ENCODE measurements at places on chromosomes 3 and 15.

DNA sequence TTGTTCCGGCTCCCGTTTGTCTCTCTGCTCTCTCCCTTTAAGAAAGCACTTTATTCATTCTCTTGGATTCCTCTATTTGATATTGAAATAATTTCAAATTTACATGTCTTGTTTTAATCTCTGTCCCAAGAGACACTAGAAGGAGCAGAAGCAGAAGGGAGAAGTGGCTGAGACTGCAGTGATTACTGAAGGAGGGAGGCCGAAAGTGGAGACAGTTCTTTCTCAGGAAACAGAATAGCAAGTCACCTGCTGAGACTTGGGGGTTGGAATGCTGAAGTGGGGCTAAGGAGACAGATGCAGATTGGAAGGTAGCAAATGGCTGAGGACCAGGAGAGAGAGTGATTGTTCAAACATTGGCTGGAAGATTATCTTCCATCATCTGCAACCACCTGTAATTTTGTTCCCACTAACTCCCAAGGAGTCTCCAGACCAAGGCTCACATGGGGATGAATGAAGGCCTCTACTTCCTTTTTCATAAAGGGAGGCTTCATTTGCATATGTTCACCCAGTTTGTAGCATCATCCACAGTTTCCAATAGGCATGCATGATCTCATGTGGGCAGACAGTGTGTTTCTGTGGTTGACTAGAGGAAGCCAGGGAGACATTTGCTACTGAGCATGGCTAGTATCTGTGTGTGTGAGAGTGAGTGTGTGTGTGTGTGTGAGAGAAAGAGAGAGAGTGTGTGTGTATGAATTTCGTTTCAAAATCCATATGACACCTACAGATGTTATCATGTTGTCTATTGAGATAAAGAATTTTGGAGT is 24.0 kb downstream of the LTF start:
- peak; percentile 4 for DNase-seq

GRCh38 chr15:40256638-40257235 is 17.9 kb downstream of the PAK6 start:
- no peak for DNase-seq

DNA sequence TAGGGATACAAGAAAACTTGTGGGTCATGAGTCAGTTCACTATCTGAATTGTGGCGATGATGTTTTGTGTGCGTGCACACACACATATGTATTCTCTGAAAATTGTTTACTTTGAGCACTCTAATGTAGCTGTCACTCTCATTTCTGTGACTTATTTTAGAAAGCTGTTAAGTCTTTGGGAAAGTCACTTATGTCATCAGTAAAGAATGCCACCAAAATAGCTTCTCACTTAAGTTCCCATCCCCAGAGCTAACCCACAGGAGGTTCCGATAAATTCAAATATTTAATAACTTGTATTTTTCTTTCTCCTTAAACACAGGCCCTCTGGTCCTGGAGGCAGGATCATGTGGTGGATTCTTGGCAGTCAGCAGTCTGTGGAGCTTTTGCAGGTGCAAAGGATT is 138.3 kb downstream of the LRIG1 start:
- DNase-seq: no peak

GRCh38 chr15:29035336-29036285 is 149.8 kb downstream of the APBA2 start:
- DNase-seq: no peak

DNA sequence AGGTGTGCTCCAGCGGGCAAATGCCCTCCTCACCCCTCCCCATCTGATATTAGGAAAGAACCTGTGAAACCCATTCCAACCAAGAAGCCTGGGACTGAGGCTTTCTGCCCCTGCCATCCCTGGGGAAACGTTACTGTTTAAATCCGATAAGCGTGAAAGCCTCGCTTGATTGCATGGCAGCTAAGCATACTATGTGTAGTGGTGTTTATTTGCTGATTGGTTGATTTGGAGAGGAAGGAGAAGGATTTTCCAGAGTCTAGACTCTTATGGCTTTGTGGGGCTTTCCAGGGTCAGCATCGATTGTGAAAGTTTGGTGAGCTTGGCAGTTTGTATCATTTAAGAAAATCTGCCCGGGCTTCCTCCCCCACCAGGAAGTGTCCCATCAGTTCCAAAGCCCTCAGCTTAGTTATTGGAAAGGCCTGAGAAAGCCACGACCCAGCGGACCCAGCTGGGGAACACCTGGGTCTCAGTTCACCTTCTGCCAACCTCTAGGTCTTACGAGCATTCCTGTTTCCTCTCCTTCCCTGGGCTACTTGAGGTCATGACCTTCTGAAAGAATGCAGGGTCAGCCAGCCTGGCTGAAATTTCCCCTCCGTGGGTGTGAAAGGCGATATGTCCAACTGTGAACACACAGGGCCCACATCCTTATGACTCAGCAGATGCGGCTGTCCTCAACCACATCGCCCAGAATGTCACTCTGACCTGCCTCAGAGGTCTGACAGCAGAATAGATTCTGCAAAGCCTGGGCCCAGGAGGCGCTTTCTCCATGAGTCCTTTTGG is 62.8 kb upstream of the HERC1 start:
- peak; percentile 23 for DNase-seq

DNA sequence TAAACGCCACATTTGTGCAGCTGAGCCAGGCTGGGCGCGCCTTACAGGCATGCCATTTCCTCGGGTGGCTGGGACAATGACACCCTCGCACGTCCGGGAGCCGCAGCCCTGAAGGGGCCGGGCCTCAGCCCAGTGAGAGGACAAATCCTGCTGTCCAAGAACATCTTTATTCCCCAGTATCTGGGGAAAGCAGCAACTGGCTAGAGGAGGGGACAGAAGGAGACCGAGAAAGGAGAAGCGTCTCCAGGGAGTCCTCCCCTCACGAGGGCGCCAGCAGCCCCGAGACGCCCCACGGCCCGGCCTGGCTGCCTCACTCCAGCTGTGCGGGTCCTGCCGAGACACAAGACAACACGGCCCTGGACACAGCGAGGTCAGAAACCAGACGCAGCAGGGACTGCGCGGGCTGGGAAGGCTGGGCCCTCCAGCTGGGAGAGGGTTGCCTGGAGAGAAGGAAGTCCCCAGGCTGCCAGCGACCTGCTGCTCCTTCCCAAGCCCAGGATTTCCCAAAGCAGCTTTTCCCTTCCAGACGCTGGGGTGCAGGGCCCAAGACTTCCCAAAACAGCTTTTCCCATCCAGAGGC is 130.2 kb downstream of the CHSY1 start:
- no peak for DNase-seq

- no peak for DNase-seq
These were observed 24.1 kb downstream of the CACNA1D start for GRCh38 chr3:53518495-53518981.

DNA sequence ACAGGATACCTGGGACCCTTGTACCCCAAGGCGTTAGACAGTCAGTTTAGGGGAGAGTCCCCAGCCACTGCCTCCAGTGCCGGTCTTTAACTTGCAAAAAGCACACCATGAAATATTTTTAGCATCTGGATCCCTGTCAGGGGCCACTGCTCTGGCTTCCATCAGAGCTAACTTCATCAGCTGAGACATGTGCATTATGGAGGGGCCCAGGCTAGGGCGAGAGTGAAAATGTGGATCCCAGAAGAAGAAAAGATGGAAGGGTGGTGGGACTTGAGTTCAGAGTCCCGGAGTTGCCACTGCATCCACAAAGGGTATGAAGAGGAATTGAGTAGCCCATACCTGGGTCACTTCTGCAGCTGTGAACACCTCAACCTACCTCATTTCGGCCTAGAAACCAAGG is 23.5 kb upstream of the SPATA12 start:
- no peak for DNase-seq

GRCh38 chr3:30658328-30659052 is 52.1 kb downstream of the TGFBR2 start:
- no peak for DNase-seq

DNA sequence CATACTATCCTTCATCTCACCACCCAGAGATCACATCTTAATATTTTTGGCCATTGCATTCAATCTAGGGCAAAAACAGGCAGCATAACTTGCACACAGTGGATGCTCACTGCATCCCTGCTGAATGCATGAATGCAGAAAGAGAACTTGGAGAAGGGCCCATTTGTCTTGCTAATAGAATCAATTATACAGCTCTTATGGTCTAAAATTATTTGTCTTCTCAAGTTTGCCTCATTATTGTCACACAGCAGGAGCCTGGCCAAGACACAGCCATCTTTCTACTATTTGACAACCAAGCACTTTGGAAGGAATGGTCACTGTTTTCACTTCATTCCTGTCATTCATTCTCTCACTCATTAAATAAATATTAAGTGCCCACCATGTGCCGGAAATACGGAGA is 1.2 kb upstream of the ARHGEF26 start:
- no peak for DNase-seq

DNA sequence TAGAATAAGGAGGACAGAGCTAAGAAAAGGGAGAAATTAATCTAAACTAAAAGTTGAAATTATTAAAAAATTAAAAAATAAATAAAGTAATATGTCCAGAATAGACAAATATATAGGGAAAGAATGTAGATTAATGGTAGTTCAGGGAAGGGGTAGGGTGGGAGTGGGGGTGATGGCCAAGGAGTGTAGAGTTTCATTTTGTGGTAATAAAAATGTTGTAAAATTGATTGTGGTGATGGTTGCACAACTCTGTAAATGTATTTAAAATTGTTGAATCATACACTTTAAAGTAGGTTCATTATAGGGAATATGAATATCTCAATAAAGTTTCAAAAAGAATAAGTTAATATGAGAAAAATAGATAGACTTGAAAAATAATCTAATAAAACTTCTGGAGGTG is 21.0 kb upstream of the FNDC3B start:
- no peak for DNase-seq

GRCh38 chr15:35055416-35056105 is 29.5 kb downstream of the NANOGP8 start:
- no peak for DNase-seq

DNA sequence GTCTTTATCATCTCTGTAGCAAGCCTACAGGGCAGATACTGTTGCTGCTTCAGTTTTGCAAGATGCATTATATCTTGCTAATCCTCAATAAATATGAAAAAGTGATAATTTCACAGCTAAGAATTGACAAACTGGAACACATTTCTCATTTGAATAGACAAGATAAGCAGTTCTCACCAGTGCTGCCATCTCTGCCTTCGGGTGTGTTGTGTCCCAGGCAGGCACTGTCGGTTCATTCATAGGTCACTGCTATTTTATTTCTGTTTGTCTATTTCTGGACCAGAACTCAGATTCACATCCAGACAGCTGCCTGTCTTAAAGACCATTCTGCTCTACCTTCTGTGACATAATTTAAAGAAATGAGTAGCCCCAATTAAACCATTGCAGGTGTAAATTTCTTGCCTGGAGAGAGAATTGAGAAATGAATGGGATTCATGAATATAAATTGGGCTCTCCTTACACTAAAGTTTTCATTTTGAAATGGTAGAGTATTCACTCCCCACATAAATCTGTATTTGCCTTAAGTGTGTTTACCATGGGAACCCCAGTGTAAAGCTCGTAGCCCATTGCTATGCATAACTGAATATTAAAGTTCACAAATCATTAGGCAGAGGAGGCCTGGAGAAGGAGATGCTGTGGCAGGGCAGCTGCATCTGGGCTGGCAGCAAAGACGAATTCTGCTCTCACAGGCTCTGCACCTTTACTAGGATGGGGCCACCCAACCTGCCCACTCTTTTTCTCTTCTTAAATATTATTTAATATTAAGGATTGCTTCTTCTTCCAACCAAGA is 149.9 kb downstream of the ARPP21 start:
- DNase-seq: no peak

DNA sequence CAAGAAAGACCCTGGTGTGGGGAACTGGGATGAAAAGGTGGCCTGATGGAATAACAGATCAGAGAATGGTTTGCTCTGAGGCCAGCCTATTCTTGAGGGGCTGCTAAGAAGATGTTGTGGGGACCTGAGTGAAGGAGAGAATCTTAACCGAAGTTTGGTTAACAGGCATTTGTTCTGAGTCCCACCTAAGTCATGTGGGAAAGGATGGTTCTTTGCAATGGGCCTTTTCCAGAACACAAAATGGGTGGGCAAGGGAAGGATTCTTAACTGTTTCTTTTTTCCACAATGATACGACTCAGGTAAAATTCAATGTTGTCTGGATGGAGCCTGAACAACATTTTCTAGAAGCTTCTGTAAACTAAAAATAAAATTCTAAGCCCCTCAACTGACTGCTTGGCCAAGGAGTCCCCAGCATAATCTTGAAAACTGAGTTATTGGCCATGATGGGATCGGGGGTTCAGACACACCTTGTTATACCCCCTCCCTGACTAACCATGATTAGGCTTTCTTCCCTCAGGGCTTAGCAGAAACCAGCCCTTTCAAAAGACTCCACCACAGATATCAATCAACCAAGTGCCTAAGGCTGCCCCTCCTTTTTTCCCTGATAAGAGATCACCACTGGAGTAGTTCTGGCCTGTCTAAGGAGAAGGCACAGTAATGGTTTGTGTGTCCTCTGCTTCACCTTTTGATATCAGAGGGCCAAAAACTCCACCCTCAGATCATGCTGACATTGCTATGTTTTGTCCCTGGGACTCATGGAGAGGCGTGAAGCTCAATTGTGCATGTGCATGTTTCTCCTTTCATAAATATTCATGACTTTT is 30.1 kb downstream of the SCN11A start:
- no peak for DNase-seq

GRCh38 chr3:9422712-9423424 is 25.5 kb downstream of the SETD5 start:
- DNase-seq: no peak
